Nucleus accumbens (tissue), 56 donors: ENCODE measurements at places on chromosomes 12 and 14.

GRCh38 chr12:58359084-58359483 is 417.7 kb downstream of the ATP23 start:
- DNase-seq = no peak

- no peak for DNase-seq
Measured at GRCh38 chr12:66144791-66145754, 14.5 kb upstream of the LLPH start.

DNA sequence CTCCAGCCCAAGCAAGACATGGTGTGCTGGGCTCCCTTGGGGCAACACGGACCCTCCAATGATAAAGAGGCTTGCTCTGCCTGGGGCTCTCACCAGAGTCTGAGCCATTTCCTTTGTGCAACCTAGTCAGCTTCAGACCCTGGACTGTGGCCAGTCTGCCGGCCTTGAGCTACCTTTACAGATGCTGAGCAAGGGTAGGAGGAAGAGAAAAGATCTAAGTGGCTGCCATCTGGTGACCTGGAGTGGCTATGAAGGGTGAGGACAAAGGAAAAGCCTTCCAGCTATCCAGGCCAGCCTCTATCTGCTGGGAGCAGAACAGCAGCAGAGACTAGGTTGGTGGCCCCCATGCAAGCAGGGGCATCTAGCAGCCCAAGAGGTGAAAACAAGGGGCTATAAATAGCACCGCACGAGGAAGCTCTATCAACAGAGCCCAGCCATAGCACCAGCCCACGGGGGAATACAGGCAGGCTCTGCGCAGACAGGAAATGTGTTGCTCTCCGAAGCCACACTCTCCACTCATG is 230.1 kb downstream of the FOXN3 start:
- no peak for DNase-seq

- DNase-seq = no peak
Measured at GRCh38 chr12:13093191-13093847, 10.1 kb downstream of the GSG1 start.

DNA sequence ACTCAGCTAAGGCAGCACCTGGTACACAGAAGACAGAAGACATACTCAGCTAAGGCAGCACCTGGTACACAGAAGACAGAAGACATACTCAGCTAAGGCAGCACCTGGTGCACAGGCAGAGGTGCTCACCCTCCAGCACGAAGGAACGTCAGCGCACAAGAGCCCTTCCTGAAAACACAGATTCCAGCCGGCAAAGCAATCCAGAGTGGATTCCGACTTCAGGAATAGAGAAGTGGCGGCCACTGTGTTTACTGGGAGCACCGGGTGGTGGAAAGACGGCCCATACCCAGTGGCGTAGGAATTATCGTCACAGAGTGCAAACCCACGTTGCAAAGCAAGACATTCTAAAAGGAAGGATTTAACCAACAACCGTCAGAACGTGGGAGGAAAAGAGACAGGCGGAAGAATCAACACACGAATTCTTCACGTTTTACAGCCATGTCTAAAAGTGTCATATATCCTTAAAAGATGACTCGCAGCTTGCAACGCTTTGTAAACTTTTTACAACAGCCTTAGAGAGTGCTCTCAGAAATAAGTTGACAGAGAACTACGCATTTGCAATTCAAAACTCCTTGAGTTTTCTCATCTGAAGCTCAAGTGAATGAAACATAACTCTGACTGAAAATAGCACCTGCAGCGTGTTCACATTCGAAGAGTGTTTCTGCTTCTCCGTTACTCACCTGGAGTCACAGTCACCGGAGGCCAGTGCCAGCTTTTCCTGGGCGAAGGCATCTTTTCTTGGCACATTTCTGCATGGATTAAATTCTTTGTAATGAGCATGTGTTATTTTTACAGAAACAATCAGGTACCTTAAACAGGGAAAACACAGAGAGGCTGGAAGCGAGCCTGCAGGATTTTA is 55.8 kb upstream of the GALNT9 start:
- DNase-seq = no peak

GRCh38 chr14:100333827-100334226 is 10.7 kb downstream of the SLC25A47 start:
- no peak for DNase-seq

DNA sequence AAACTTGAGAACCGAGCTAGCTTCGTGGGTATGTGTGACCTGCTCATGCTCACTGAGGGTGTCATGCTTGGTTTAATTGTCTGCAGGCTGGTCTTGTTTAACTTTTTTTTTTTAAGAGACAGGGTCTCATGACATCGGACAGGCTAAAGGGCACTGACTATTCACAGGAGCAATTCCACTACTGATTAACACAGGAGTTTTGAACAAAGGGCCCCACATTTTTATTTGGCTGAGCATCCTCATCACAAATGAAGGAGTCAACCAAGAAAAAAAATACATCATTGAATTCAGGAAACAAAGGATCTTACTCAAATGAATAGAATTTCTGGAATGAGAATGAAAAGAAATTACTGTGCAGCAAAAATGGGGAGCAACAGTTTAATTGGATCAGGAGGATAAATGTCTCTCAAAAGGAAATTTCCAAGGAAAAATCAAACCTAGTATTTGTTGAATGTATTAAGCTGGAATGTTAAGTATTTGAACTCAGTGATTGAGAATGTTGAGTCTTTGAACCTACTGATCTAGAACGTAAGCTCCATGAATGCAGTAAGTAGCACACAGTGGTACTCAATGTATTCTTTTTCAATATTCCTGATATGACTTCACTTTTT is 20.8 kb upstream of the PYROXD1 start:
- no peak for DNase-seq

DNA sequence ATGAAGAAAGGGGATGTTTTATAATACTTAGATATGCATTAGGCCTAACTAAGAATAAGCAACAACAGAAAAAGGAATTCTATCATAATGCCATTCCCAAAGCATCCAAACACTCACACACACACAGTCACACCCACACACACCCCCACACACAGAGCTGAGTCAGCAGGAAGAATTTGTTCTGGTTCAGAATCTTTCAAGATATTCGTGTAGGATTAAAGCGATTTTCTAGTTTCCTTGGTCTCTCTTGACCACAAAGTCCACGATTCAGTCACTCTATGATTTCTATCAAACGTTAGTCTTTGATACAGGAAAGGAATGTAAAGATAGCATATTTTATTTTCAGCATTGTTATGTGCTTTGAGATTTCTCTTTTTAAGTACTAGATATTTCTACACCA is 382.6 kb upstream of the DCN start:
- no peak for DNase-seq

GRCh38 chr12:121949648-121950397 is 31.4 kb downstream of the CFAP251 start:
- no peak for DNase-seq

DNA sequence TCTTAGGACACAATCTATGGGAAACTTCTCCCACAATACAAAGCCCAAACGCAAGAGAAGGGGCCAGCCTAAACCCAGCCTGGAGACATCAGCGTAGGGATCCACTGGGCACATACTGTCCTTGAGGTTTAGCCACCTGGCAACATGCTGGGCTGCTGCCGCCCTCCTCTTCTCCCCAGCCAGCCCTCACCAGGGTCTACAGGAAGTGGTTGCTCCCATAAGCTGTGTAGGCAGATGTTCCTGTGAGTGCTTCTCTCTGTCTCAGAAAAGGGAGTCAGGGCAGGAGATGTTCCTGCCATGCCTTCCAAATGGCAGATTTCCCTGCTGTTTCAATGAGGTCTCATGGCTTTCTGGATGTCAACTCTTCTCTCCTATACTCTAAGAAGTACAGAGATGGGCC is 241.4 kb downstream of the PCNX1 start:
- no peak for DNase-seq

DNA sequence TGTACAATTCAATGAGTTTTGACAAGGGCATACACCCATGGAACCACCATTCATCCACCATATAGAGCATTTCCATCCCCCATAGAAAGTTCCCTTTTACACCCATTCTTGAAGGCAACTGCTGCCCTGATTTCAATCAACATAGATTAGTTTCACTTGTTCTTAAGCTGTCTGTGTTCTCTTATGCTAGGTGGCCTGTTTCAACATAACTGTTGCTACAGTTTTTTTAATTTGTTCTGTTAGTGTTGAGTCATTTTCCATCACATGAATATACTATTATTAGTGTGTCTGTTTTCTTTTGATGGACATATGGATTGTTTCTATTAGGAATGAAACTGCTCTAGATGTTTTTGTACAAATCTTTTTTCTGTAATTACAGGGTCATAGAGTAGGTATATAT is 123.4 kb downstream of the PTPRQ start:
- DNase-seq = no peak

- no peak for DNase-seq
Measured at GRCh38 chr14:50979941-50980850, 35.9 kb upstream of the PYGL start.

- DNase-seq = no peak
Measured at GRCh38 chr12:57258977-57259970, 8.3 kb upstream of the STAC3 start.

GRCh38 chr12:120895532-120895931 is 8.6 kb downstream of the SPPL3 start:
- no peak for DNase-seq

- DNase-seq = no peak
Measured at GRCh38 chr14:51474854-51475253, 176.9 kb upstream of the FRMD6 start.

GRCh38 chr12:30019366-30020140 is 235.8 kb upstream of the TMTC1 start:
- DNase-seq = no peak

DNA sequence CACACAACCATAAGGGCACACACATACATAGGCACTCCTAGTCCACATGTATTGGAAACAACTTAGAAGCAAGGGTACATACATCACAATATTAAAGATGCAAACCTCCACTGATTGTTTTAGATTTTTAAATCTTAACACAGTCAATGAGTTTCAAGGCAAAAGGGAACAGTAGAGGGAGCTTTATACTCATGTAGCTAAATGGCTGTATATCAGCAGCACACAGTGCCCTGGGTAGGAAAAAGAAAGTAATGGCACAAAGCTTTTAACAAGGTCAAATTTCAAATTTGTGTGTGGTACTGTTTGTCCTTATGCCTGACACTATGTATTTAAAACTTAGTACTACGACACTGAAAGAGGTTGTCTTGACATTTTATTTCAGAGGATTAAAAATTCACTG is 262.0 kb downstream of the MED13L start:
- DNase-seq = no peak

GRCh38 chr12:6201213-6201608 is 1.0 kb downstream of the CD9 start:
- DNase-seq = no peak

DNA sequence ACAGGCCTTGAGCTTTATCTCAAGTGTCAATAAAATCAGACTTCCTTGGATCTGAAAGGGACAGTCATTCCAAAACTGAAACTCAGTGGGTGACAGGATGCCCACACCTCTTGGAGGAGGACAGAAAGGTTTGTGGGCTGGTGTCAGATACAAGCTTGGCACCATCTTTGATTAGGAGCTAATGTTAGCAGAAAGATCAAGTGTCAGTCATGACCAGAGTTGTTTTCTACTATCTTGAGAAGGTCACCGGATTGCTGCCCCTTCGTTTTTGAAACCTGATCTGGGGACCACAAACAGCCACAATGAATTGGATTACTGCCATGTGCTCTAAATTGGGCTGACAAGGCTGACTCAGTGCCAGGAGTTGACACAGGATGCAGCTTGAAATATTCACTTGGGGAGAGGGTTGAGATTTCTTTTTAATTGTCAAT is 88.3 kb downstream of the OTOGL start:
- no peak for DNase-seq

DNA sequence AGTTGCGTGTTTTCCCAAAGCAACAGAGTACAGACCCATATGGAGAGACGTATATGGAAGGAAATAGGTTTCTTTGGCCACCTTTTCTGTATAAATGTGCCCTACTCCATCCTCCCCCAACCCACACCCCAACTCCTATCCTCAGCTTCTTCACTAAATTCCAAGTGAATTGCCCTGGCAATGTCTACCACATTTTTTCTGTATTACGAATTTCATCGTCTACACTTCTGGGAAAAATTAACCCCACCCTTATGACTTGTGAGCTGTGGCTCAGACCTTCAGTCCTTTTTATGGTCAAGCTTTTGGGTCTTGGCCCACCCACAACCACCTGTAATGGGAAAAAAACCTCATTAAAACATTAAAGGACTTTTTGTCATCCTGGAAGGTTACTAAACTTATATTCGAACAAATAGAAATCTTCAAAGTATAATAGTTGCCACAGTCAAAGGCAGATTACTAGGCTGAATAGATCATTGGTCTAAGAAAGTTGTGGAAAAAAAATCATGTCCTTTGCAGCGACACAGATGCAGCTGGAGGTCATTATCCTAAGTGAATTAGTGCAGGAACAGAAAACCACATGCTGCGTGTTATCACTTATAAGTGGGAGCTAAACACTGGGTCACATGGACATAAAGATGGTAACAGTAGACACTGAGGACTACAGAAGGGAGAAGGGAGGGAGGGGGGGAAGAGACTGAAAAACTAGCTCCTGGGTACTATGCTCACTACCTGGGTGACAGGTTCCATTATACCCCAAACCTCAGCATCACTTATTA is 15.7 kb upstream of the NFKBIA start:
- no peak for DNase-seq

- no peak for DNase-seq
Measured at GRCh38 chr12:30201301-30202160, 417.8 kb upstream of the TMTC1 start.

DNA sequence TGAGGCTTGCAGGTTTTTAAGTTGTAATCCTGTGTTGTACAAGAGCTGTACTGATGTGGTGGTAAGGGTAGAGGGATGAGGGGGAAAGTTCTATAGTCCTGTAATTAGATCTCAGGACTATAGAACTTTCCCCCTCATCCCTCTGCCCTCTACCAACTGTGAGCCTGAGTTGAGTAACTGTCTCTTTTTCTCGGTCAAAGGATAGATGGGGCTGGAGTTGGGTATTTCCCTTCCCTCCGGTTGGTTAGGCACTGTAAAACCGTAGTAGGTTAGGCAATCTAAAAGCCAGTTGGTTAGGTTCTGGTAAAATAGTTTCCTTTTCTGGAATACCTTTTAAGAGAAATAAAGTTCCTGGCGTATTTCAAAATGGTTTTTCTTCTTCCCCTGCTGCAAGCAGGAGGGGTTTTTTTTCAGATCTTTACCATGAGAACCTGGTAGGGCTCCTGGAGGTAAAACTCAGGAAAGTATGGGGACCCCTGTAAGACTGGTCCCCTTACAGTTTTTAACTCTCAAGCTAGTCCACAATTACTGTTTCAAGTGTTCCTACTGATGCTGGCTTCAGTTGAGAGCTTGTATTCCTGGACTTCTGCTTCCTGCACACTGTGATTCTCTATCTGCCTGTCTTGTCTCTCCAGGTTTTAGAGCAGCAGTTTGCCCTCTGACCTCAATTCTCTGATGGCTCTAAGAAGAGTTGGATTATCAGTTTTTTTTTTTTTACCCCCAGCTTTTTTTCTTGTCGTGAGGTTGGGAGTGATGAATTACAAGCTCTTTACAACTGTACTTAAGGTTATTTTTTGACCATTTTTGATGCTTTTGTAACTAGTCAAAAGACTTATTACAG is 58.7 kb downstream of the FUT8 start:
- DNase-seq = no peak

DNA sequence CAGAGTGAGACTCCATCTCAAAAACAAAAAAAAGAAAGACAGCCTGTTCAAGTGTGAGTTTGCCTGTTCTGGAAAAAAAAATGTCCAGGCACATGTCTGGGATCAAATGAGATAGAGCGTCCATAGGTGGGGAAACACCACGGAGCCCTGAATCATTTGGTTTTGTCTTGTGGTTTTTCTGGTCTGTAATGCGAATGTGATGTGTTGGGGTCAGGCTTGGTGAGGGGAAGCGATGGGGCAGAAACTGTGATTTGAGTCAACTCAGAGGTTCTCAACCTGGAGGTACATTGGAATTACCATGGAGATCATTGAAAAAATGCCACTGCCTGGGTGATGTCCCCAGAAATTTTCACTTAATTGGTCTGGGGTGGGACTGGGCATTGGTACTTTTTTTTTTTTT is 183.9 kb upstream of the PWP1 start:
- no peak for DNase-seq
